Upper lobe of right lung (tissue), 1 donor: ENCODE measurements at places on chromosomes 2 and 18. TPM values are rescaled to one million over a fixed set of nuclear protein-coding genes. Genes with fewer than 3 reads are reported as not detected.

The PRSS56 gene
- not detected for total RNA-seq

DNA sequence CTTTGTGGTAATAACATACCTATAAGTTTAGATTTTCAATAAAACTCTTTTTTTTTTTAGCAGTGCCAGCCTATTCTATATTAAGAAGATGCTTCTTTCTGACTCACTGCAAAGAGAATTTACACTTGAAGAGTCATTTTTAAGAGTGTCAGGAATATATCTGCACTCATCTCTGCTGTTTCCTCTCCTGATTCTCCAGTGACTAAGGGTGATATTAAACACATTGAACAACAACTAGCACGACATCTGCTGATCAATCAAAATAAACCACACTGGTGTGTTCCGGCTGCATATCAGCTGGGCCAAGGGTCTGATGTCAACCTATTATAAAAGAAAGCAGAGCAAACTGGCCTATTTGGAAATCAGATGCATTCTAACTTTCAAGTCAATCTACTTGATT is 15.0 kb downstream of the RAB27B start:
- H3K4me3 ChIP-seq: no peak overlapping the region
- H3K27me3 ChIP-seq: no peaks in the 10 kb centered on the region
- DNase-seq: no peak
- no peak overlapping the region for H3K27ac ChIP-seq
- no peaks in the 10 kb centered on the region for H3K4me1 ChIP-seq

The MFF gene
- 57.2 TPM for total RNA-seq

The CNDP1 gene
- not detected for total RNA-seq

- no peaks in the 10 kb centered on the region for H3K36me3 ChIP-seq
- DNase-seq: peak; percentile 22
- H3K4me1 ChIP-seq: peaks cover 16% of the 10 kb centered on the region
- no peak overlapping the region for H3K27ac ChIP-seq
These were observed 124.5 kb downstream of the SMAD7 start for GRCh38 chr18:48826271-48826670.

DNA sequence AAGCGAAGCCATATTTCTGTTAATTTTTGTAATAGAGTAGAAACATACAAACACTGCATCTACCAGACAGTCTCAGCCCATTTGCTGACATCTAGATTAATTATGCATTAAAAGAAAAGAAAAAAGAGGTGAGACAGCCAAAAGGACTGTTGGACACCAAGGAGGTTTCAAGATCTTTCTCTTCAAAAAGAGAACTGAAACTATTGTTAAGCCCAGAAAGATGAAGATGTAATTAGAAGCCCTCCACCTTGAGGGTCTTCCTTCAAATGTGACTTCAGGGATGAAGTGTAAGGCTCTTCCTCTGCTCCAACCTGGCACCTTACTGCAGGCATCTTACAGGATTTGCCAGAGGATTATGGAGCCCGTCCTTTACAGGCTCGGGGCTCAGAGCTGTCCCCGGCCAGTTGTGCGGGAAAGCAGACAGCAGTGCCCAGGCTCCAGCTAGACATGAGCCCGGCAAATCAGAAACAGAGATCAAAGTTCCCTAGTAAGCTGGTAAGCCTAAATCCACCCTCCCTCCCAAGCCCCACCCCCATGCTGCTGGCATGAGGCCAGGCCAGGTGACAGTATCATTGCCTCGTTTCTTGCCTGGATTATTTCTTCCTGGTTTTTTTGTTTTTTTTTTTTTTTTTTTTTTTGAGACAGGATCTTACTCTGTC is 38.9 kb downstream of the ADI1 start:
- H3K27ac ChIP-seq: no peak overlapping the region
- no peaks in the 10 kb centered on the region for H3K4me1 ChIP-seq
- peaks cover 27% of the 10 kb centered on the region for H3K36me3 ChIP-seq
- no peak for DNase-seq
- no peaks in the 10 kb centered on the region for H3K27me3 ChIP-seq
- no peak overlapping the region for H3K4me3 ChIP-seq

- no peak for DNase-seq
- no peak overlapping the region for H3K27ac ChIP-seq
- no peaks in the 10 kb centered on the region for H3K27me3 ChIP-seq
- H3K4me1 ChIP-seq: peaks cover 3% of the 10 kb centered on the region
- no peak overlapping the region for H3K4me3 ChIP-seq
These were observed 97.8 kb downstream of the NCK2 start for GRCh38 chr2:105842555-105842954.

DNA sequence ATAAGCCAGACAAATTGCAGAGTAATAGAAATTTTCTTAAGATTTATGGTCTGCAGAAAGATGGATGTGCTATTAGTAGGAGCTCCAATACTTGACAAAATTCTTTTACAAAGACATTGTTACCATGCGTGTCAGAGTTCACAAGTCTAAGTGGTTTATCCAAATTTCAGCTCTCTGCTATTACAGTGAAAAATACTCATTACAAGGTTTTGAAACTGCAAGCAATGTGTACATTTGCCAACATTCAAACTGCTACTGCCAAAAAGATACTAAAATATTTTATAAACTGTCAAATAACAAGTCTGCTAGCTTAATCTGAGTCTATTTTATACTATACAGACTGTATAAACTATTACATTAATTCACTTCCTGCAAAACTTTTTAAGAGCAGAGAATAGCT is 1341.5 kb upstream of the ACVR2A start:
- H3K27me3 ChIP-seq: no peaks in the 10 kb centered on the region
- no peak for DNase-seq
- H3K4me3 ChIP-seq: no peak overlapping the region
- H3K4me1 ChIP-seq: no peaks in the 10 kb centered on the region
- no peaks in the 10 kb centered on the region for H3K36me3 ChIP-seq

DNA sequence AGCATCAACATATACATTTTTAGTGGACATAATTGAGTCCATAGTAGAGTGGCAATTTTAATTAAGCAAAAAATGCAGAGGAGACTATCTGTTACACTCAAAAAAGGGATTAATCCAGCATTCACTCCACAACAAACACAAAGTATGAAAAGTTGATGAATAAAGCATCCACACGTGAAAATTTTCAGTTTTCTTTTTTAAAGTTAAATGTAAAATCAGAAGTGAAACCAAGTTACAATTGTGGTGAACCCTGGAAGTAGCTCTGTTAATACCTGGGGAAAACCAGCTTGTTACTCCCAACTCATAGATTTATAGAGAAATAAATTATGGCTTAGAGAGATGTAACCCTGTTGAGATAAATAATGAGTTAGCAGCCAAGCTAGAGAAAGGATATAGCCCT is 807.8 kb downstream of the TRIB2 start:
- no peak overlapping the region for H3K27ac ChIP-seq
- H3K27me3 ChIP-seq: no peaks in the 10 kb centered on the region
- no peak overlapping the region for H3K4me3 ChIP-seq
- no peaks in the 10 kb centered on the region for H3K4me1 ChIP-seq
- H3K36me3 ChIP-seq: no peaks in the 10 kb centered on the region
